ENCODE measurements at places on chromosomes 2 and 18. TPM values are rescaled to one million over a fixed set of nuclear protein-coding genes. Genes with fewer than 3 reads are reported as not detected.
A peak's percentile ranks its signal among the peaks of the same experiment; 100 is the strongest.

DNA sequence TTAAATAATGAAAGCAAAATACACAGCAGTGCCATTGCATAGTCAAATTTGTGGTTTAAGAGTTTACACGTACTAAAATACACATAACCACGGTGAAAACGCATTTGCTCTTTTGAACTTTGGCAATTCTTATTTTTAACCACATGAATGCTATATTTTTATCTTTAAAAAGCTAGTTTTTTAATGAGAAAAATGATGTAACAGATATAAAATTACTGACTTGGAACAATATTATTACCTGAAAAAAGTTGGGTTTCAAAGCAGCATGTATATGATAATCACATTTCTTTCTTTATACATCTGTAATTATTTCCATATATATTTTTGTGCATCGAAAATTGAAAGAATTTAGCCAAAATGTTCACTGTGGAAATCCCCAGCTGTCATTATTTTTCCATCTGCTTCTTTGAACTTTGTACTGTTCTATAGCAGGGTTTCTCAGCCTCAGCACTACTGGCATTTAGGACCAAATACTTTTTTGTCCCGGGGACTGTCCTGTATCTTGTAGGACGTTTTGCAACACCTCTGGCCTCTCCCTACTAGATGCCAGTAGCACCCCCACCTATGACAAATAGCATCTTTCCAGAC, 75.9 kb upstream of the CAB39 start:
- no peak overlapping the region for H3K27ac ChIP-seq
- H3K27me3 ChIP-seq: no peaks in the 10 kb centered on the region
- no peak overlapping the region for H3K4me3 ChIP-seq
- H3K36me3 ChIP-seq: no peaks in the 10 kb centered on the region
- H3K4me1 ChIP-seq: no peaks in the 10 kb centered on the region

DNA sequence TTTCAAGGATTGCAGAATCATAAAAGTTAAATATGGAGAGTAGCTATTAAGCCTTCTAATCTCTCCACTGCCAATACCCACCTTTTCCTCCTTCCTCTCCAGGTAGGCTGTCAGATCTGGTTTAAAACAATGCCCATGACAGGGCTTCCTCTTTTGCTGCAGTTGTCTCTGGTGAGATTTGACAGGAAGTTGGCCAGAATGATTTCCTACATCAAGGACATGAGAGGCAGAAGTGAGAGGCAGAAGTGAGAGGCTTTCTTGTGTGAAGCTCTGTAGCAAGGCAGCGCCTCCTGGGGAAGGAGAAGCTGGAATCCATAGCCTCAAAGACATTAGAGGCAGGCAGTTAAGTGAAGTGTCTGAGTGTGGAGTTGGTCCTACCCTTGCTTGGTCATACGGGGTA, 385.7 kb downstream of the HRH4 start:
- H3K36me3 ChIP-seq: no peaks in the 10 kb centered on the region
- H3K27me3 ChIP-seq: no peaks in the 10 kb centered on the region
- no peak overlapping the region for H3K4me3 ChIP-seq
- H3K4me1 ChIP-seq: no peaks in the 10 kb centered on the region

DNA sequence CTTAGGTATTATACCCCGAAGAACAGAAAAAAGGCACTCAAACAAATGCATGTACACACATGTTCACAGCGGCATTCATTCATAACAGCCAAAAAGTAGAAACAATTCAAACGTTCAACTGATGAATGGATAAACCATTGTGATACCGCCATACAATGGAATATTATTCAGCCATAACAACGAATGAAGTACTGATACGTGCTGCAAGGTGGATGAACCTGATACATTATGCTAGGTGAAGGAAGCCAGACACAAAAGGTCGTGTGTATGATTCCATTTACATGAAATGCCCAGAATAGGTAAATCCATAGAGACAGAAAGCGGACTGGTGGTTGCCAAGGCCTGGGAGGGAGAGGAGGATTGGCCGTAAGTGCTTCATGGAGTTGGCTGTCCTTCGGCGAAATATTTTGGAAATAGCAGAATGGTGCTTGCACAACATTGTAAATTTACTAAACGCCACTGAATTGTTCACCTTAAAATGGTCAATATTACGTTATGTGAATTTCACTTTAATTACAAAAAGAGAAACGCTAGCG, 750 bp upstream of the RMP24 start:
- peak overlapping the region; percentile 93 for H3K27ac ChIP-seq
- H3K4me1 ChIP-seq: peaks cover 18% of the 10 kb centered on the region
- DNase-seq: no peak
- H3K4me3 ChIP-seq: peak overlapping the region; percentile 46
- no peaks in the 10 kb centered on the region for H3K27me3 ChIP-seq

- H3K27ac ChIP-seq: peak overlapping the region; percentile 30
- no peaks in the 10 kb centered on the region for H3K27me3 ChIP-seq
- no peaks in the 10 kb centered on the region for H3K36me3 ChIP-seq
- H3K4me3 ChIP-seq: no peak overlapping the region
Observed at GRCh38 chr2:168490946-168491605, 35.0 kb downstream of the CERS6 start.

DNA sequence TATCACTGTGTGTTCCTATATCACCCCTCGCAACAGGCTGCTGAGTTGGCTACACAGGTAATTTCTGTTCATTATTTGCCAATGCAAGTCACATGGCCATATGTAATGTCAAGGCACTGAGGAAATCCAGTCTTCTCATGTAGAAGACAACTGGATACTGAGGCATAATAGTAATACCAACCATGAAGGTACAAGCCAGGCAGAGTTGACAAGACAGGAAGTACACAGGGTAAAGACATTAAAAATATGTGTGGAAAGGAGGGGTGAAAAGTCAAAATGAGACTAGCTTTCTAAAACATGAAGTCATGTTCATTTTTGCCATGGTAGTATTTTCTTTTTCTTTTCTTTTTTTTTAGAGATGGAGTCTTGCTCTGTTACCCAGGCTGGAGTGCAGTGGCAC, 17.5 kb upstream of the RNF138 start:
- DNase-seq: no peak
- H3K4me3 ChIP-seq: no peak overlapping the region
- no peaks in the 10 kb centered on the region for H3K4me1 ChIP-seq
- no peak overlapping the region for H3K27ac ChIP-seq
- no peaks in the 10 kb centered on the region for H3K36me3 ChIP-seq

- H3K36me3 ChIP-seq: no peaks in the 10 kb centered on the region
- H3K4me1 ChIP-seq: peaks cover 14% of the 10 kb centered on the region
- peak; percentile 47 for DNase-seq
- H3K4me3 ChIP-seq: no peak overlapping the region
Observed at GRCh38 chr18:3119401-3120341, 100.1 kb downstream of the MYOM1 start.

DNA sequence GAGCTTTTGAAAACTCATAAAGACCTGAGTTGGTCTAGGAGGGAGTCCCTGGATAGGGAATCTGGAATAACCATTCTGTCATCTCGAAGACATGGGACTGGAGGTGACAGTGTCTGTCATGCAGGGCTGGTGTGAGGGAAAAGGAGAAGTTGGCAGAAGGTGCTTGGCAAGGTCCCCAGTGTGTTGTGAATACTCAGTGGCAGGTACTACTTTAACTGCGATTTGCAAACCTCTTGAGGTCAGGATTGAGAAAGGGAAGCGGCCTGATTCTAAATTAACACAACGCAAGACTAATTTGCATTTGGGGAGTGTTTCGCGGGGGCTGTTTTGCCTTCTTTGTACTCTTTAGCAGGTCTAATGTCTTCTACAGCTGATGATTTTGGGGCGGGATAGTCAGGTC, 77.0 kb upstream of the TMEM200C start:
- H3K27me3 ChIP-seq: no peaks in the 10 kb centered on the region
- H3K4me1 ChIP-seq: no peaks in the 10 kb centered on the region
- DNase-seq: no peak
- H3K4me3 ChIP-seq: no peak overlapping the region

DNA sequence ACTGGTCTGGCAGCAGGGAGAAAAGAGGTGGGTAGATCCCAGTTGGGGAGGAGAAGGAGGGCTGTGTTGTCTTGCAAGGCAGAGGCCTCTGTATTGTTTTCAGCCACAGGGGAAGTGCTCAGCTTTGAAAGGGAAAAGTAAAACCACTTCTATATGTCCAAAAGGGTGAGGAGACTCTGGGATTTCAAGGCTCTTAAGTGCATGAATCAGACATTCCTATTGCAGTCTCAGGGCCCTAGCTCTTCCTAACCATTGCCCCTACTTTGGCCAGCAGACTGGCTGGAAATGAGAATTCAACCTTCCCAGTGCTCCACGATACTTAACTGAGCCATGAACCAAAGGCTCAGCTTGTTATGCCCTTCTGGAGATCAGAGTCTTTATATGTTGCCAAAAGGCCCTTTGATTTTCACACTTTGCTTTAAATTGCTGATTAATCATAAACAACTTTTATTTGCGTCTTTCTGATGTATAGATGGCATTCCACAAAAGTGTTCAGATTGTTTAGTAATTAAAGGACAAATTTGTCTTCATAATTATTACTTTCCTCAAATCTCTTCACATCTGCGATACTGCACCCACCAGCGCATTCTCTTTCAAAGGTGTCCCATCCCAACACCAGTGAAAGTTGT, 313.8 kb upstream of the MMADHC start:
- no peaks in the 10 kb centered on the region for H3K36me3 ChIP-seq
- no peak overlapping the region for H3K4me3 ChIP-seq
- H3K27me3 ChIP-seq: no peaks in the 10 kb centered on the region
- no peaks in the 10 kb centered on the region for H3K4me1 ChIP-seq
- H3K27ac ChIP-seq: no peak overlapping the region
- no peak for DNase-seq

DIPK1C gene
- total RNA-seq: not detected

PDE1A gene
- 3.5 TPM for total RNA-seq

MRO gene
- not detected for total RNA-seq

LRPPRC gene
- 40.4 TPM for total RNA-seq

GKN1 gene
- total RNA-seq: not detected

NAT8 gene
- total RNA-seq: not detected

SGPP2 gene
- 85.9 TPM for total RNA-seq
